Vagina (tissue), 2 donors: ENCODE measurements at places on chromosomes 5 and 9.

DNA sequence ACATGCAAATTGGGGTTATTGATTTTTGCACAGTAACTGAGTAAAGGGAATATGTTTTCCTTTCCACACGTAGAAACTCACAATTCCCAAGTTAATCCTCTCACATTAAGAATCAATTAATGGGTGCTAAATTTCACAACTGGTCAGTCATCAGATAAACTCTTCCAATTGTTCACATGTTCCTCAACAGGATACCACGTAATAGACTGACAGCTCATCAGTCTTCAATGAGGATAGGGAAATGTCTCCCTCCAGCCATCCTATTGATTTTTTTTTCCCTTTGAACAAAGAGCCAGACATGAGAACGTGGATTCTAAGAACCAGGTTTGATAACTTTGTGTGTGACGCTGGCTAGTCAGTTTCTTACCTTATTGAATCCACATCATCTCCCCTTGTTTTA, 768 bp upstream of the CER1 start:
- DNase-seq, result no peak

DNA sequence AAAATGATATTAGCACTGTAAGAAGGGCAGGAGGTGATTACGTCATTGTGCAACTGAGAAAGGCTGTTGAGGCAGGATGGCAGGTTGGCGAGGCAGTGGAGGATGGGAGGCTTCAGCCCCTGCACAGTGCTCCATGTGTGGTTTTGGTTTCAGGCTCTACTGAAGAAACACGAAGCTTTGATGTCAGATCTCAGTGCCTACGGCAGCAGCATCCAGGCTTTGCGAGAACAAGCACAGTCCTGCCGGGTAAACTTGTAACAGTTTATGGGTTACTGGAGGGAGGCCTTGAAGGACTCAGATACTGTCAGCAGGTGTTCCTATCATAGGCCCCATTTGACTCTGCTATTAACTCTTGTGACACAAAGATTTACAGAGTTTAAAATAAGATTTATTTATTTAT, 35.1 kb downstream of the SPTAN1 start:
- DNase-seq, result no peak

DNA sequence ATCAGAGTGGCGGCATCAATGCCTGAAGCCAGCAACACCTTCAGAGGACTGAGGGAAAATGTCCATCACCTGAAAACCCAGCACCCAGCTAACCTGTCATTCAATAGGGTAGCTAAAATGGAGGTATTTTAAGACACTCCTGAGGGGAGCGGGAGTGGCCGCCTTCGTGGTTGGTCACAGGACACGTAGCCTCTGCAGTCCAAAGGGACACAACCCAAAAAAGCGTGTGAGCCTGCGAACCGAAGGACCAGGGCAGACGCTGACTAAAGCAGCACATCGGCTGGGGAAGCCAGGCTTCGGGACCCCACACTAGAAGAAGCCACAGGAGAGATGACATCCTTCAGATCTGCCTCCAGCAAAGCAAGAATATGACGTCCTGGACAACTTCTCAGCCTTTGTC, 70.6 kb downstream of the GOLPH3 start:
- no peak for DNase-seq

- no peak for DNase-seq
Measured at GRCh38 chr9:95822583-95823431, 52.7 kb upstream of the ERCC6L2 start.

DNA sequence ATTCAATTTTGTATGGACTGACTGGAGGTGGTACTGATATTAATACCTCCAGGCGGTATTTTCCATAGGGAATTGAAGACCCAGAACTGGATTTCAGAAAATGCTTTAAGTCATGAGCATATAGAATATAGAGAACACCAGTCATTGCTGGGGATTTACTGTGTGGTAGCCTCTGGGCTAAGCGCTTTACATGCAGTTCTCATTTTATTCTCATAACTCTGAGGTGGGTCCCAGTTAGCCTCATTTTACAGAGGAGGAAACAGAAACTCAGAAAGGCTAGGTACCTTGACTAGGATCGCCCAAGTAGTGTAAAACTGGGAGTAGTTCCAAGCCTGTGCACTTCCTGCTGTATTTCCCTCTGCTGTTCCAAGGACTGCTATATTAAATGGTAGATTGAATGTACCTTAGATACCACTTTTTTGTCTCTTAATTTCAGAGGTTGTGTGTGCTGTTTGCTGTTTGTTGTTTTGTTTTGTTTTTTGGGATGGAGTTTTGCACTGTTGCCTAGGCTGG, 13.8 kb downstream of the SLC44A1 start:
- DNase-seq, result no peak

- no peak for DNase-seq
Measured at GRCh38 chr5:59007460-59008063, 424.7 kb downstream of the RAB3C start.

- no peak for DNase-seq
Measured at GRCh38 chr9:119951090-119951489, 581.9 kb upstream of the BRINP1 start.

- DNase-seq, result no peak
Measured at GRCh38 chr5:9924614-9925013, 294.5 kb upstream of the TAS2R1 start.

GRCh38 chr5:110916381-110917049, 155.0 kb upstream of the TSLP start:
- DNase-seq, result no peak

GRCh38 chr5:14108170-14108996, 34.8 kb upstream of the TRIO start:
- DNase-seq, result no peak

GRCh38 chr5:57368010-57368409, 114.6 kb downstream of the ACTBL2 start:
- DNase-seq, result no peak

DNA sequence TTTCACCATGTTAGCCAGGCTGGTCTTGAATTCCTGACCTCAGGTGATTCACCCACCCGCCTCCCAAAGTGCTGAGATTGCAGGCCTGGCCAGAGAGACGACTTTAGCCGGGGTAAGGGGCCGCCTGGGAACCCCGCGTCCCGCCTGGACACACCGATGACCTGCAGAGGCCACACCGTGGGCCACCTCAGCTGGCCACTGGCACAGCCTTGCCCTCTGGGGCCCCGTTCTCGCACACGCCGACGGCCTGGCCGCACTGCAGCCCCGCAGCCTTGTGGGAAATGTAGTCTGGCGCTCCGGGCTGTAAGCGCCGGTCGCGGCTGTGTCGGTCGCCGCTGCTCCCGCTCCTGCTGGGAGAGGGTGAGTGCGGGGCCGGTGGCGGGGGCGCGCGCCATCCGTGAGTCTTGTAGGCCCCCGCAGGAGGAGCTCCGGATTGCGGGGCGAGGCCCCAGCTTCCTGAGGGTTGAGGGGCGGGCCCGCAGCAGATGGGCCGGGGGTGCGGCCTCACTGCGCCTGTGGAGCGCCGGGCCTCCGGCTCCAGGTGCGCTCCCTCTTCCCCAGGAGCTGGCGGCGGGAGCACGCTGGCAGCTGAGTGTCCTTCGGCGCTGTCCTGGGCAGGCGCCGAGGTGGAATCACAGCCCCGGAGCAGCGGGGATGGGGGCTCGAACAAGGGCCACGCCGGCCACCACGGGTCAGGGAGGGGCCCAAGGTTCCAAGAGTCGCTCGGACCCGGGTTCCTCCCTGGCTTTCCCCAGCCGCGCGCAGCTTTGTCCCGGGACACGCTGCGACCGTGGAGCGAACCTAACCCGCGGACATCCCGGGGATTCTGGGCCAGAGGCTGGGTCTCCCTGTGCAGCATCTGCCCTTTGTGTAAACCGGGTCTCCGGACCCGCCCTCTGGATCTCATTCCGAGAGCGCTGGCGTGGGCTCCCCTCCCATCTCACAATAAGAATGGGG, at the start of gene ZFP2:
ZFP2 (plus strand) TSS at position 299 of the 957 bp plus-strand sequence. CDS start 35,401 bp downstream, outside the sequence.
- no peak for DNase-seq

- DNase-seq, result peak; percentile 94
Measured at GRCh38 chr9:134887219-134887618, 6.6 kb downstream of the FCN2 start.

- DNase-seq, result no peak
Measured at GRCh38 chr5:121296356-121296755, 555.3 kb upstream of the FTMT start.

GRCh38 chr9:95513711-95514110, 3.1 kb downstream of the PTCH1 start:
- DNase-seq, result no peak

GRCh38 chr9:133402689-133403088, 15.1 kb downstream of the REXO4 start:
- DNase-seq, result no peak

DNA sequence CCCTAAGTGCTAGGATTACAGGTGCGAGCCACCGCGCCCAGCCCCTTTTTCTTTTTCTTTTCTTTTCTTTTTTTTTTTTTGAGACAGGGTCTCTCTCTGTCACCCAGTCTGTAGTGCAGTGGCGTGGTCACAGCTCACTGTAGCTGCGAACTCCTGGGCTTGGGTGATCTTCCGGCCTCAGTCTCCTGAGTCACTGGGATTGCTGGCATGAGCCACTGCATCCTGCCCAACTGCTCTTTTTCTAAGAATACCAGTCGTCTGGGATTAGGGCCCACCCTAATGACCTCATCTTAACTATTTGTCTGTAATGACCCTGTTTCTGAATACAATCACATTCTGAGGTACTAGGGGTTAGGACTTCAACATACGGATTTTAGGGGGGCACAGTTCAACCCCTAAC, 34.1 kb upstream of the NANS start:
- no peak for DNase-seq

DNA sequence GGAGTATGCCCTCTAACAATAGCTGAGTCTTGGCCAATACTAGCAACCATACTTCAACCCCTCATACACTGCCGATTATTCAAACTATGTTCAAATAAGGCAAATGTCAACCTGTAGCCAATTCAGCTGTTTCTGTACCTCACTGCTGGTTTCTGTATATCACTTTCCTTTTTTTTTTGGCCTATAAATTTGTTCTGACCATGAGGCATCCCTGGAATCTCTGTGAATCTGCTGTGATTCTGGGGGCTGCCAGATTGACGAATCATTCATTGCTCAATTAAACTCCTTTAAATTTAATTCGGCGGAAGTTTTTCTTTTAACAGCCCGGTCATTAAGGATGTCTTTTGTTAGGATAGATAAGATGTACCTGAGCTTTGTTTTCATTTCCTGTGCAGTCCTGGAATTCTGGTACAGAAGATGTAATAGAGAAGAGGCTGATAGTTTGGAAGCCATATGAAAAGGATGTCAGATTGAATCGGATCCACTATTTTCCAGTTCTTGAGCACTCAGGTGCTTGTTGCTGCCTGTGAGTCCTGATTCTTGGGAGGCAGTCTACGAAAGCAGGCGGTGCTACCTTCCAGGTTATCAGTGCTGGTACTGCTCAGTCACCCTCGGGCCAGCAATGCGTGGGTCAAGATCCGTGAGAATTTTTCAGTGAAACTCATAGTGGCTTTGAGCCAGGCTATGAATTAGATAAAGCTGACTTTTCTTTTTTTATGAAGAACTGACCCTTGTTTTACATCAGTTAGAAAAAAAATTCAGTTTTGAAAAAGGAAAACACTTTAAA, 106.2 kb upstream of the TUT7 start:
- no peak for DNase-seq

- DNase-seq, result no peak
Measured at GRCh38 chr9:79357616-79358015, 214.1 kb upstream of the TLE4 start.

GRCh38 chr5:78519198-78519941, 129.2 kb downstream of the LHFPL2 start:
- DNase-seq, result no peak

GRCh38 chr5:149129181-149129580, 12.1 kb upstream of the ABLIM3 start:
- no peak for DNase-seq

DNA sequence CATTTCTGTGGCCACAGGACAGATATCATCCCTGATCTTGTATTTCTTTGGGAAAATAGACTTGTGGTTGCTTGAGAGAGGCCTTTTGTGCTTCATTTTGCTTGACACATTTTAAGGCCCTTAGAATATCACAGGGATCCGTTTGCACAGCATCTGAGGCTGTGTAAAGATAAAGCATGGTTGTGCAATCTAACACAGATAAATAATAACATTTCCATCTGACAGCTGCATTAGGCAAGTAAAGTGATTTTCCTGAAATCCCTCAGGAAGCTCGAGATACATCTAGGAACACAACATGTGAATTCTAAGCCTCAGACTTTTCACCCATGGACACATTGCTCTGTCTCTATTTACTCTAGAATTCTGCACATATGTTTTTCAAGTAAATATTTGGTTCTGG, 212.8 kb upstream of the ADAMTSL1 start:
- no peak for DNase-seq

DNA sequence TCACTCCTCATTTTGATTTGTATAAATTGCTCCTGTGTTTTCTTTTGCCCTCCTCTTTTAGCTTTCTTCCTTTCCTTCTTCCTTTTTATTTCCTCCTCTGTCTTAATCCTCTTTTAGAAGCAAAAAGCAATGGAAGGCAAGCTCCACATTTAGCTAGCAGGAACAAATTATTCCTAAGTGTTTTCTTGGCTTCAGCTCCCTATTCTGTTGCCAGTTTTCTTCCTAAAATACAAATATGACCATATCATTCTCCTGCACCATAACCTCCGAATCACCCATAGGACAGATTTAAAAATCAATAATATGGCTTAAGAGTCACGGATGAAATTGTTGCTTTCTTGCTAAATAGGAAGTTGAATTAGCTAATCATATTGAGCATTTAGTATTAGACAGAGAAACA, 49.4 kb downstream of the GRIN3A start:
- no peak for DNase-seq

DNA sequence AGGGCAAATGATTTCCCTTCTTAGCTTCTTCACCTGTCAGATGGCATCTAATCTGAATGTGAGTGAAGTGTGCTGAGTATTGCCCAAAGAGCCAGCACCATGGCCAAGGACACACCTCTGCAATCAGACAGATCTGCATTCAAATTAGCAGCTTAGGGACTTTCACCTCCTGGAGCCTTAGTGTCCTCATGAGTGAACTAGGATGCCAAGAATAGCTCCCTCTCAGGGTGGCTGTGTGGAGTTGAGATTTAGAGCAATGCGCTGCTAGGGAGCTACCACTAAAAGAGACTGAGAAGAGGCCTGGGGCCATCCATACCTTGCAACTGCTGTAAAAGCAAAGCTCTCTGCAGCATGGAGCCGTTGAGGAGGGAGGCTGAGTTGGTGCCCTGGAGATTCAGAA, 1.4 kb downstream of the CIZ1 start:
- no peak for DNase-seq

- no peak for DNase-seq
Measured at GRCh38 chr5:9283021-9283420, 262.9 kb downstream of the SEMA5A start.

DNA sequence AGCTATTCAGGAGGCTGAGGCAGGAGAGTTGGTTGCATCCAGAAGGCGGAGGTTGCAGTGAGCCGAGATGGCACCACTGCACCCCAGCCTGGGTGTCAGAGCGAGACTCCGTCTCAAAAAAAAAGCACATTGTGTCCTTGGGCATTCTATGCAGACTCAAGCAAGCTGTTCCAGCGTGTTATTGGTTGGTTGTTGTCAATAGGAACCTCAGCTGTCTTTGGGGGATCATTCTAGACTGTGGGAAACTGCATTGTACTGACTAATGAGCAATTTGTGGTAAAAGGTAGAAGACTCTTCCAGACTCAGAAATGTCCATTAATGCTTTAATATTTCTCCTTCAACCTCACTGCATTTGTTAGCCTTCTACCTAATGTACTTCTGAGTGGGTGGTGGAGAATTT, 379.5 kb upstream of the GRAMD2B start:
- DNase-seq, result no peak

GRCh38 chr9:135443797-135444425, 35.7 kb upstream of the PPP1R26 start:
- DNase-seq, result no peak
